ENCODE measurements at places on chromosomes 7 and 10.

GRCh38 chr10:24341371-24341770, 132.4 kb downstream of the KIAA1217 start:
- no peak for DNase-seq

DNA sequence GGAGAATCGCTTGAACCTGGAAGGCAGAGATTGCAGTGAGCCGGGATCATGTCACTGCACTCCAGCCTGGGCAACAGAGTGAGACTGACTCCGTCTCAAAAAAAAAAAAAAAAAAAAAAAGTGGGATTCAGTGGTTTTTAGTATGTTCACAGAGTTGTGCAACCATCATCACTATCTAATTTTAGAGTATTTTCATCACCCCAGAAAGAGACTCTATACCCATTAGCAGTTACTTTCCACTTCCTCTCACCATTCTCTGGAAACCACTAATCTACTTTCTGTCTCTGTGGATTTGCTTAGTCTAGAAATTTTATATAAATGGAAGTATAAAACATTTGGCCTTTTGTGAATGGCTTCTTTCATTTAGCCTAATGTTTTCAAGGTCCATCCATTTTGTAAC, 113.4 kb downstream of the ST7 start:
- DNase-seq: no peak

DNA sequence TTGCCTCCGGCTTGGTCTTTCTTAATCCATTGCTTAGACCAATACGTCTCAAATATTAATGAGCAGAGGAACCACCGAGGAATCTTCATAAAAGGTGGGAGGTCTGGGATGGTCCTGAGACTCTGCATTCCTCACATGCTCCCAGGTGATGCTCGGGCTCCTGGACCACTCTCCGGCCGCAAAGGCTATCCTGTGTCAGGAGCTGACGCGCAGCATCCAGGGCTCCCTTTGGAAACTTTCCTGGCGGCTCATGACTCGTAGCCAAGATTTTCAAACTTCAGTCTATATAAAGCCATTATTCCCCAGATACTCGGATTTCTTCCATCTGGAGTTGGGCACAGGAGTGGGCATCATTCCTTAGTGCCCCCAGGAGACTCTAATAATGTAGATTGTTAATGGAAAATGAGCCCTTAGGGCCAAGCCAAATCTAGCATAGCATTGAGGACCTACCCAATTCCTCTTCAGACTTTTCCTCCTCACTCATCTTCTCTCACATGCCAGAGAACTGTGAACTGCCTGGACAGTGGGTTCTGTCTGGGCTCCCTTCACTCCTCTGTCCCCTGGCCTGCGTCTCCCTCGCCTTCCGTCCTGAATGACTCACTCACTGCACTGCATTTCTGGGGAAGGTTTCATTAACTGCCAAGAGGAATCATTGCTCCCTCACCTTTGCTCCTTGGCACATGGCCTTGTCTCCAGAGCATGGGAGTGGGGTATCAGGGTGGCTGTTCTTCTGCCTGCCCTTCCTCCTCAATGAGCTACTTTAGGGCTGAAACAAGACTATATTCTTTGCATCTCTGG, 89.3 kb downstream of the MKI67 start:
- DNase-seq: no peak

- no peak for DNase-seq
Measured at GRCh38 chr10:70679498-70679897, 7.2 kb downstream of the ADAMTS14 start.

DNA sequence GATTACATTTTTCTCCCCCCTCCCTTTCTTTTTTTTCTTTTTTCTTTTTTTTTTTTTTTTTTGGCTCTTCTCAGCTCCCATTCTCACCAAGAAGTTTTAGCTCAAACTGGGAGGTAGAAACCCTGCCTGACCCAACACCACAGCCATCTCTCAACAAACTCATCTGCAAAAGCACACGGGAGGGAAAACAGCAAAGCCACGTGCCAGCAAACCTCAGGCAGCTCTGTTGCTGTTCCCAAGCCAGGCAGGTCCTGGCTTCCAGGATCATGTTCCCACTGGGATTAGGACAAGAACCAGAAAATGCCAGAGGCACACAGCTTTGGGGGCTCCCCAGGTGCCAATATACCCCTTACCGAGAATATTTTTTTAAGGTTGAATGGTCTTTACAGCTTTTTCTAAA, 56.7 kb downstream of the ITIH5 start:
- DNase-seq: no peak

GRCh38 chr10:124124123-124124768, 30.8 kb upstream of the CHST15 start:
- DNase-seq: no peak

- DNase-seq: no peak
Measured at GRCh38 chr10:118167056-118167700, 120.4 kb upstream of the RAB11FIP2 start.
